Common myeloid progenitor, CD34-positive (primary cell): ENCODE measurements at places on chromosomes 3 and 15.
A peak's percentile ranks its signal among the peaks of the same experiment; 100 is the strongest.

DNA sequence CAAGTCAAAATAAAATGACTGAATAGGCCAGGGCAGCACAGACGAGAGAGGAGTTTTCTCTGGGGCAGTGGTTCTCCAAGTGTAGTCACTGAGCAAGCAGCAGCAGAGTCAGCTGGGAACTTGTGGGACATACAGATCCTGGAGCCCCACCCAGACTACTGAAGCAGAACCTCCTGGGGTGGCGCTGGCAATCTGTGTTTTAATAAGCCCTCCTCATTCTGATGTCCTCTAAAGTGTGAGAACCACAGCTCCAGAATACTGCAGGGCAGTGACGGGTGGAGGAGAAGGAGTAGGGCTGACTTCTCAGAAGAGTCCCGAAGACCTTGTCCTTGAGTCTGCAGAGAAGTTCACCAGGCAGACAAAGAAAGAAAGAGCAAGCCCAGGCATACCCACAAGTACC lies 251.3 kb upstream of the HES1 start:
- DNase-seq = no peak

DNA sequence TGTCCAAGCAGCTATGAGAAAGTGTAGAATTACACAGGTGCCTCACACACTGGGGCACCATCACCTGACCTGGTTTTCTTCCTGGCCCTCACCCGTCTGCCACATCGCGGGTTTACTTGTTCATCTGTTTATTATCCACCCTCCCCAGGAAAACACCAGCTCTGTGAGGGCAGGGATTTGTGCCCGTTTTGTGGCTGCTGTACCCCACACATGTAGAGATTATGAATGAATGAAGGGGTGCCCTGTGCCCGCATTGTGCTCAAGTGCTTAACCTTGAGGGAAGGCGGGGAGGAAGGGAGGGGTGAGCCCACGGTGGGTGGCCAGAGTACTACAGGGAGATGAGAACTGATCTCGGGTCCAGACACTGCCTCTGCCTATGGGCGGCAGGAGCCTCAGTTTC lies 108.4 kb downstream of the WNT7A start:
- DNase-seq = no peak

DNA sequence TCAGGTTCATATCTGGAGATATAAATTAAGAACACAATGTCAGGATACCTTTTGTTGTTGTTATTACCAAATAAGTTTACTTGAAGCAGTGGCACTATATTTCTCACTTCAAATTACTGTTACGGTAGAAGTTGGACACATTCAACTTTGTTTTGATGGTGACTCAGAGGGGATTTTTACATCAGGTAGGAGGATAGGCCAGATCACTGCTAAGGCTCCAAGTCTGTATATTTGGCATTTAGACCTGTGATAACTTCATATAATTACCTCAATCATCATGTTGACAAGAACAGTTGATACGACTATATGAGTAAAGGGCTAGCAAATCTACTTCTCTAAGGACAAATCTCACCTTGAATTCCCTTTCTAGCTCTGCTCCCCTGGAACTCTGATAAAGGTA lies 15.6 kb downstream of the LZTFL1 start:
- DNase-seq = no peak

DNA sequence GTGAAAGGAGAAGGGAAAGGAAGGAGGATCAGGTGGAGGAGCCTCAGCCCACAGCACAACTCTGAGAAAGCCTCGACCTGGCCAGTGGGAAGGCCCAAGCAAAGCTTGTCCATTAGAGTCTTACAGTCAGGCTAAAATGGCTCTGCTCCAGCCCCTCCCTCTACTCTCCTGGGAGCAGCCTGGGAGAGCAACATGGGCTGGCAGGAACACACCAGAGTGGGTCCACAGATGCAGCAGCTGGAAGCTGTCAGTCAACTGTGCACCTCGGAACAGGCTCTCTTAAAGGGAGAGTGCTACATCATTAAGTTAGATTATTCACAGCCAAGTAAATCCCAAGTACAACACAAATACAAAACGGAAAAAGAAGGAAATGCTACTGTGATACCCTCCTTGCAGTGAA lies 98.0 kb upstream of the LIMD1 start:
- no peak for DNase-seq

GRCh38 chr15:36612063-36612788 lies 32.8 kb downstream of the CDIN1 start:
- no peak for DNase-seq

DNA sequence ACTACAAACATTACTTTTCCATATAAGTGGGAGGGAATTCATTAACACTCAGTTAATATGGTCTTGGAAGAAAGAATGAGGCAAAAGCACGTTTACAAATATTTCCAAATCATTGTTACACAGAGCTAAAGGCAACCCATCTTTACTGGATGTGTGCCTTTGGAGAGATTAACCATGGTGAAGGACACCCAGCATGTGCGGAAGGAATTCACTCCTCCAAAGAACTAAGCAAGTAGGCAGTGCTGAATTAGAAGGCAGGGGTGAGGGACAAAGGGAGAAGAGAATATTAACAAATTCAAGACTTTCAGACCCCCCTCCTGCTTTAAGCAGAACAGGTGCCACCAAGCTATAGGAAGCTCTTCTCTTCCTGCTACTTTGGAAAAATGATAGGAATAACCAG lies 10.1 kb downstream of the ARPP21 start:
- no peak for DNase-seq

- no peak for DNase-seq
These were observed 7.1 kb downstream of the ECE2 start for GRCh38 chr3:184282941-184283340.

DNA sequence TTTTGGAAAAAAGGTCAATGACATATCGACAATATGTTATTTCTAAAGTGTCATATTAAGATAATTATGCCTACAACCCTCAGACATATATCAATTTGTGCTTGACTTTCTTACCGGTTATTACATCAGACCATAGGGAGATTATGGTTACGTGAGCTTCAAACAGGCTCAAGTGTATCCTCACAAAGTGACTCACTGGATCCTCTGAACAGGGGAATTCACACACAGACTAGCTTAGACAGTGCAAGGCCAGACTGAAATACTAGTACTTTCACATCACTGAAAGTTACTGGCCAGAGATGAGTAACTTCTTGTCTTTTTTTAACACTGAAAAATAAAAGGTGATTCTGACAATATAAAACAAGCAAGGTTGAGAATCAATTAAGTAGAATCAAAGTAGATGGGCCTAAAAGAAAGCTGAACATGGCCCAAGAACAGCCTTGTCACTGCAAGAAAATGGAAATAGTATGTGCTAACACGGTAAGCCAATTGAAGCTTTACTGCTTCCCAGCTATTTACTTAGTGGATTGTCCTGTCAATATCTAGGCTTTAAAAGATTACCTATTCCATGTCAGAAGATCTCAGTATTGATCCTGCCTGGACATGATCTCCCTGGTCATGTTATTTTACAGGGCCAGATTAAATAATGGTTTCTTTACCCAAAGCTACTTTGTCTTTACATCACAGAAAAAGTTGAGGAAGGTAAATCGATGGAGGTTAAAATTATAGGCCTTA lies 848.6 kb downstream of the ROBO1 start:
- no peak for DNase-seq

GRCh38 chr3:181176601-181177000 lies 187.1 kb upstream of the DNAJC19 start:
- peak; percentile 75 for DNase-seq

DNA sequence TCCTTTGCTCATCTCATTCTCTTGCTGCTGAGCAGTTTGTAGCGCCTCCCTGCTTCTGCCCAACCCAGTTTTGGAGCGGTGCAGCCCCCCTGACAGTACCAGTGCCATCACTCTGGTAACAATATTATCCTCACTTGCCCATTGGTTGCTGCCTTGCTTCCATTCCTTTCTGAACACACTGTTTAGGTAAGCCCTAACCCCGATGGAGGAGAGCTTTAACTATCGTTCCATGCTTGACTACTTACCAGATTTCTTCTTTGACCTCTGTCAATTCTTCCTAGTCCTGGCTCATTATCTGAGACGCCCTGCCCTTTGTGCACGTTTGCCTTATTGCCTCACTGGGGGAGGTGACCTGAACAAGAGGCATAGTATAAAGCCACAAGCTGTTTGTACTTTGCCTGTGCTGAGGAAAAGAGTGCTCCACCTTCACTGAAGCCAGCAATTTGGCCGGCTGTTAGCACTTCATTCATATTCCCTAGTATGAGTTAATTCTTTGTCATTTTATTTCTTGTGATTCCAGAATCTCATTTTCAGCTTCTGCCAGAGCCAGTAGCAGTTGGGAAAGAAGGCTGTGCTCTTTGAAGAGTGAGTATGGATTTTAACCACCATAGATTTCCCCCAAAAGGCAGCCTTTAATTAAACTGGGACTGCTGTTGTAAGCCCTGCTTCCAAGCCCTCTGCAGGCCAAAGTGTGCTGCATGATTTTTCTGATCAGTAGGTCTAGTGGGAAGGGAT lies 11.9 kb downstream of the ABHD6 start:
- DNase-seq = no peak

GRCh38 chr3:188931531-188931930 lies 240.2 kb upstream of the TPRG1 start:
- DNase-seq = no peak

- DNase-seq = no peak
These were observed 36.1 kb downstream of the SPSB4 start for GRCh38 chr3:141087076-141087777.
